ENCODE measurements at places on chromosomes 12 and 14.

DNA sequence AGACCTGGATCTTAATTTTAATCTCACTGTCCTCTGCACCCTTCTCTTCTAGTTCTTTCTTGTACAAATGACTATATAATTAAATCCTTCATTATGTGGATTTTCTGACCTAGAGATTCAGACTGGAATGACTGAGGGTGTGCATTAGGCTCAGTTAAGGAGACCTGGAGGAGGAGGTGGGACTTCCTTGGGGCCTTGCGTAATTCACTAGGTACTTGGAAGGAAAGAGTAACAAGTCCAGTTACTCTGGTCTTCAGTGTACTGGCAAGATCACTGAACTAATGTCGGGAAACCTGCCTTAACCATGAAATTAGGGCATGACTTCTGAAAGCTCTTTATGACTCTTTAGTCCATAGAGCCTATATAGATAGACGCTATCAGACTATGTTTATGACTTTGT lies 441.4 kb downstream of the EGLN3 start:
- no peak overlapping the region for H3K4me3 ChIP-seq
- peaks cover 32% of the 10 kb centered on the region for H3K4me1 ChIP-seq
- H3K27ac ChIP-seq, result no peak overlapping the region
- no peaks in the 10 kb centered on the region for H3K27me3 ChIP-seq
- H3K36me3 ChIP-seq, result no peaks in the 10 kb centered on the region

DNA sequence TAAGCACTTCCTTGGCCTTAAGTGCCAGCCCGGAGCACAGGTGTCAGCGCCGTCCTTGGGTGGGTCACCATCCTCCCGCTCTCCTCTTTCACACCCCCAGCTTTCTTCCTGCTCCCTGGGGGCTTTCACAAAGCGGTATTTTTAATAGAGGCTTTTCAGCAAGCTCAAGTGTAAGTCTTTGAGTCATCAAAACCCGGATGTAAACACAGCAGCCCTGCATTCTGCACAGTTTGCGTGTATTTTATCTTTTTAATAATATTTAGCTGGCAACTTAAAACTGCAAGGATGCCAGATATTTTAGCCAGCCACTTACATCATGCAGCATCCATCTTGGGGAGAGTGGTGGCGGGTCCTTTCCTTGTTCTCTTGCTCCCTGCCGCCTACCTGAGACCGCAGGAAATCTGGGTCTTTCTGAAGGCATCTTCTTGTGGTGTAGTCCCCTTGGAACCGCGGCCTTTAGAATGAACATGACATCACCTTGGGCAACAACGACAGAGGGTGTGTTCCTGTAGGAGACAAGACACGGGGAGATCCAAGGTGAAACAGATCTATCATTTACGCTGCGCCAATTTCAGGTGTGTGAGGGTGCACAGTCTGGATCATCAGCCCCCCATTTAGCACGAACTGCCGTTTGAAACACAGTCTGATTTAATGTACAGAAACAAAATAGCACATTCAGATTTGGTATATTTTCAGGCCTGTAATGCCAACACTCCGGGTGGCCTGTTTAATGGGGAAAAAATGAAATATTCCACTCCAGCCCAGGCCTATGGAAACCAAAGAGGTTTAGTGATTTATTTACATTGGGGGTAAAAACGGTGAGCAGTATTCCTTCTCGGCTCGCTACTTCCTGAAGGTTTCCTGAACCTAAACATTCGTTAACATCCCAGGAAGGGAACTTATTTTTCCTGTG lies 12.5 kb upstream of the IRF2BPL start:
- peaks cover 90% of the 10 kb centered on the region for H3K4me1 ChIP-seq
- H3K27me3 ChIP-seq, result no peaks in the 10 kb centered on the region
- peak overlapping the region; percentile 80 for H3K4me3 ChIP-seq
- DNase-seq, result no peak

DNA sequence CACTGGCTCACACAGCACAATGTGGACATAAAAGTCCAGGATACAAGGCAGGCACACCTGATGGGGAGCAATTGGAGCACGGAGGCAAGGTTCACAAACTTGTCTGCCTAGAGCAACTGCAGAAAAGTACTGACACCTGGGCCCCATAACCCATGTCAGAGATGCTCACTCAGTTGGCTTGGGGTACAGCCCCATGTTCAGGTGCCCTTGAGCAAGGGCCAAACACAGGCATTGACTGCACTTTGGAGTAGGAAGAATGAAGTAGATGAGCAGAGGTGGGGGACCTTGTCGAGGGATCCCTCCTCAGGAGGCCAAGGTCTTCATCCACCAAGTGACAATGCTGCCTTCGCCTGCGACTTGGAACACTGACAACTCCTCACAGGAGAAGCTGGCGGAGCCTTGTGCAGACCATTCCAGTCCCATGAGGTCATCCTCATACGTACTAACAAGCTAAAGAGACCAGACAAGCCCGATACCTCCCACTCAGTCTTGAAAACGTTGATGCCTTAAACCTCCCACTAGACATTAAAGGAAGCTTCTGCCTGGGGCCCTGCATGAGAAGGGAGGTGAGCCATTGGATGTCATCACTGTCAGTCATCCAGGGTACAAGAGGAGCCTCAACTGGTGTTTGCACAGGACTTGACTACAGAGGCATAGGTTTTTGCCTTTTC lies 42.5 kb upstream of the C14orf180 start:
- H3K27me3 ChIP-seq, result peaks cover 22% of the 10 kb centered on the region
- no peak overlapping the region for H3K4me3 ChIP-seq
- no peaks in the 10 kb centered on the region for H3K36me3 ChIP-seq
- DNase-seq, result peak; percentile 63
- no peak overlapping the region for H3K27ac ChIP-seq

DNA sequence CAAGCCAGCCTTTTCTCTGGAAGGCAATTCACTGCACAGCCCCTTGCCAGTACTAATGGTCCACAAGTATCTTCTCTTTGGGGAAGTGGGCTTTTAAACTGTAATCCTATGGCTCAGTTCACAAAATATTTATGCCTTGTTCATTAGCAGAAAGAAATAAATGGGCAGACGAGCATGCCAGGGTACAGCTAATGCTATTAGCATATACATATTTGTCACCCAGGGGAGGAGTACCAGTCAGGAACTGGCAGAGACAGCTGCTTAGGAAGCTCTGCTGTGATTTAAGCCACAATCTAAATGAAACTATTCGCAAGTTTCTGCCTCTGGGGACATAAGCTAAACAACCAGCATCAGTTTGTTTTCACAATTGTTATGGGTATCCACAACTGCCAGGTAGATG lies 113.4 kb upstream of the CCDC198 start:
- DNase-seq, result no peak
- H3K4me1 ChIP-seq, result peaks cover 14% of the 10 kb centered on the region
- no peak overlapping the region for H3K4me3 ChIP-seq

DNA sequence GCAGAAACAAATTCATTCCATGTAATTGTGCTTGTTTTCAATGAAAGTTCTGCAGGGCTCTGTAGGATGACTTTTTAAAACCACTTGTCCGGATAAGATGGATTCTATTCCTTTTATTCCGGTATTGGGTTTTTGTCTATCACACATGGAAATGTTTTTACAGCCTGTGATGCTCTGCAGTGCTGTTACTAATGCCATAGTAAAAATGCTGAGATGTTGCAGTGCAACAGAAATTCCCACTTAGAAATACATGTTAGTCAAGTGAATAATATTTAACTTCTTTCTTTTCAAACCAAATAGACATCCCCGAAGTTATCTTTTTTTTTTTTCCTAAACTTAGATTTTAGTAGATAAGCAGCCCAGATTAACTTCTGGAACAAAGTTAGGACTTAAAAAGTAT lies 71.9 kb downstream of the RASSF8 start:
- no peaks in the 10 kb centered on the region for H3K27me3 ChIP-seq
- H3K36me3 ChIP-seq, result peaks cover 18% of the 10 kb centered on the region
- peaks cover 6% of the 10 kb centered on the region for H3K4me1 ChIP-seq
- no peak for DNase-seq
- H3K27ac ChIP-seq, result no peak overlapping the region

DNA sequence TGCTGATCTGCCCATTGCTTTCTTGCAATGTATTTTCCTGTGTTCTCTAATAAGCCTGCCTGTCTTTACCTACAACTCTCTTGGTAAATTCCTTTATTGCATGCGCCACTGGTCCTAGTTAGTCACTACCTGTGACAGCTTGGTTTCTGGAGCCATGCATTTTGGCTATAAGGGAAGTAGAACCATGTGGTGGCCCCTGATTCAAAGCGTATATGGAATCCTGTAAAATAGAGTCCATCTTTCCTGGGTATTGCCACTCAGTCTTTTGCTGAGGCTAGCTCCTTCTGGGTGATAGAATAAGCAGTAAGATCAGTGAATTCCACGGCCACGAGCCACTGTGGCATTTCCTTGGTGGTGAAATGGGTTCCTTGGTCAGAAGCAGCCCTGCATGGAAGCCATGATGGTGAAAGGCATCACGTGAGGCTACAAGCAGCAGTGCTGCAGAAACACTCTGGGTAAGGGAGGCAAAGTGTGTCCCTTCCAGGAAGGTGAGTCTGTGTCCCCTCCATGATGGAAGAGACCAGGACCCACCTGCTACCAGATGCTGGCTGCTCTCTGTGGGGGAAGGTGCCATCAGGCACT lies 19.6 kb downstream of the TNFAIP2 start:
- H3K4me3 ChIP-seq, result no peak overlapping the region
- H3K36me3 ChIP-seq, result no peaks in the 10 kb centered on the region
- H3K27me3 ChIP-seq, result peaks cover 7% of the 10 kb centered on the region
- H3K4me1 ChIP-seq, result peaks cover 36% of the 10 kb centered on the region
- H3K27ac ChIP-seq, result no peak overlapping the region
- no peak for DNase-seq

DNA sequence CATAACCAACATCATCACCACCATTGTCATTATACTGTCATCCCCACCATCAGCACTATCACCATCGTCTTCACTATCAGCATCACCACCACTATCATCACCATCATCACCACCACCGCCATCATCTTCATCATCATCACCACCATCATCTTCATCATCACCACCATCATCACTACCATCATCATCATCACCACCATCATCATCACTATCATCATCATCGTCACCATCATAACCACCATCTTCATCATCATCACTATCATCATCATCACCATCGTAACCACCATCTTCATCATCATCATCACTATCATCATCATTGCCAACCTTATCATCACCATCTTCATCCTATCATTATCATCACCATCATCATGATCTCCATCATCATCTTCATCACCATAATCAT lies 39.0 kb downstream of the SVOP start:
- H3K27me3 ChIP-seq, result peaks cover 13% of the 10 kb centered on the region
- no peak overlapping the region for H3K27ac ChIP-seq
- no peak overlapping the region for H3K4me3 ChIP-seq
- H3K36me3 ChIP-seq, result no peaks in the 10 kb centered on the region
- H3K4me1 ChIP-seq, result no peaks in the 10 kb centered on the region

GRCh38 chr12:56529656-56530055 lies 8.0 kb downstream of the RBMS2 start:
- H3K4me3 ChIP-seq, result no peak overlapping the region
- no peaks in the 10 kb centered on the region for H3K36me3 ChIP-seq
- H3K4me1 ChIP-seq, result peaks cover 6% of the 10 kb centered on the region
- no peak overlapping the region for H3K27ac ChIP-seq
- DNase-seq, result no peak

DNA sequence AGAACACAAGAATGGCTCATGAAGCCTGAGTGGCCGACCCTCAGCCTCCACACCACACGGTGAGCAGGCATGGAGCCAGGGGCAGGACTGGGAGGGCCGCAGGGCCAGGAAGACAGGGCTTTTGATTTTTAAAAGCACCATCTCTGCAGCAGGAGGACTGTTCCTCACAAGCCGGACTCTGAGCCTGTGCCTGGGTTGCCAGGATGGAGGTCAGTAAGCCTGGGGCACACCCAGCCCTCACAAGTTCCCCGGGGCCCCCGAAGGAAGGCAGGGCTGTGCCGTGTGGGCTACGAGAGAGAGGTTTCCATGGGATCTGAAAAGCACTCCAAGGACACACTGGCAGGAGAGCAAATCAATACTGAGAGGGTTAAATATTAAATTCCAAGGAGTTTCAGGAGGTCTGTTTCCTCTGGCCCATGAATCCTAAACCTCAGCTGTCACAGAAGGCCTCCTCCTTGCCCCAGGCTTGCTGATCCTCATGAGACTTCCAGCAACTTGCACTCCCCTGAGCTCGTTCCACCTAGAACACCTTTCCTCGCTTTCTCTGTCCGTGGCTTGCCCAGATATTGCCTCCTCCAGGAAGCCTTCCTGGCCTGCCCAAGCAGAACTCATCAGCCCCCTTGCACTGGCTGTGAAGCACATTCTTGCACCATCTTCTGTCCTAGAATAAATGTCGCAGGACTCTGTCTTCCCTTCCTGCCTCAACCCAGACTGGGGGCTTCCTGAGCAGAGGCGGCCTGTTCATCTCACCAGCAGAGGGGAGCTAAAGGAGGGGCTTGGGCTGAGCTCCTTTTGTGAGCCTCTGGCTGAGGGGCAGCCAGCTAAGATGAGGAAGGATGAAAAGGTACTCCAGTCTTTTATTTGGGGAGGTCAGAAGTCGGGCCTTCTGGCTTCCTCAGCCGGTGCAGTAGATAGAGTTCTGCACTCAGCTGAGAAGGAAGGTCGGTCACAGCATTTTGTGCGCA lies 64.6 kb downstream of the CCDC88C start:
- no peaks in the 10 kb centered on the region for H3K36me3 ChIP-seq
- peaks cover 64% of the 10 kb centered on the region for H3K4me1 ChIP-seq
- H3K4me3 ChIP-seq, result peak overlapping the region; percentile 38
- no peaks in the 10 kb centered on the region for H3K27me3 ChIP-seq

GRCh38 chr14:103928011-103928890 lies at the start of gene TDRD9:
Gene TDRD9 (plus strand): TSS chr14:103928456. CDS start chr14:103928510, 54 bp downstream.
- no peak for DNase-seq
- no peaks in the 10 kb centered on the region for H3K36me3 ChIP-seq
- no peak within 1 kb of the TSS for H3K4me3 ChIP-seq

DNA sequence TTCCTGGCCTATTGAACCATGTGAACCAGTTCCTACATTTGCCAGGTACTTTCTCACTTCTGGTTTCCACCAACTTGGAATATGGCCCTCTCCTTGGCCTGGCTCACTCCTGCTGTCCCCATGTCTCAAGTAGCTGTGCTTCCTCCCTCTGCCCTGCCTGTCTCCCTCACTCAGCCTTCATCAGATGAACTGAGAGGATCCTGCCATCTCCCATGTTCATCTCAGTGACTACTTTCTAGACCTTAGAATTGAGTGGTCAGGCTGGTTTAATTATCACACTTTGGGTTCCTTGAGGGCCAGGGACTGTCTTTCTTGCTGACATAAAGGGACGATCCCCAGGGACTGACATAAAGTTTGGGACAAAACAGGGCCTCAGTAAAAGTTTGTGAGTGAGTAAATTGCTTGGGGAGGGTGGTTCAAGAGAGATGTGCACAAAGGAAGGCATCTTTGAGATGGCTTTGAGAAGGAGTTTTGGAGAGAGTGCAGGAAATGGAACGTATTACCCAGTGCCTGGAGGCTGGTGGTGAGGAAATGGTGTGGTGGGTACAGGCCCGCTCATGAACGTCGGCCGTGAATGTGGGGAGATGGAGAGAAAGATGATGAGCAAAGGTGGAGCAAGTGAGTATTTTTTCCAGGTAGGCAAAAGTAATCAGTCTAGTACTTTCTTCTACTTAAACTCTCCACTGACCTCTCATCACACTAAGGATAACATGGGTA lies 20.8 kb downstream of the DYRK2 start:
- H3K4me3 ChIP-seq, result no peak overlapping the region
- no peaks in the 10 kb centered on the region for H3K27me3 ChIP-seq
- peak overlapping the region; percentile 9 for H3K27ac ChIP-seq
- peaks cover 16% of the 10 kb centered on the region for H3K4me1 ChIP-seq

Measured in type B pancreatic cell (in vitro differentiated cells).